ENCODE measurements at places on chromosomes 1 and 21.

- DNase-seq, result no peak
Measured at GRCh38 chr1:28456078-28456477, 49.8 kb upstream of the RCC1 start.

GRCh38 chr1:214838351-214838750 is 235.4 kb downstream of the CENPF start:
- DNase-seq, result no peak

DNA sequence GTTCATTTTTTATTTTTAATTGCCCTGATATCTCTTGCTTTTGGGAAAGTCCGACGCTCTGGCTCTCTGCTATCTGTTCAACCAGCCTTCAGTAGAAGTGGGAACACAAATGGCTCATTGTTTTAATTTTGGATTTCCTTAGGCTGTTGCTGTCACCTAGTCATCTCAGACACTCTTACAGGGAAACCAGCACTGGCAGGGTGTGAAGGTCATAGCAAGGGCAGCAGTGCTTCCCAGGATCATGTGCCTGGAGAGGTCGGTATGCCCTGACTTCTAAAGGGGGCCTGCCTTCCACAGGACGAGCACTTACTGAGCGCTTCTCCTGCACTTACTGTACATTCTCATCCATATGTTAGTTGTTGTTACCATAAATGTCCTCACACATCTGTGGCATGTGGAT is 224.2 kb downstream of the DISC1 start:
- DNase-seq, result no peak

- no peak for DNase-seq
Measured at GRCh38 chr1:15007368-15007767, 146.2 kb upstream of the TMEM51 start.

GRCh38 chr1:119250299-119250698 is 109.8 kb upstream of the WARS2 start:
- DNase-seq, result no peak

DNA sequence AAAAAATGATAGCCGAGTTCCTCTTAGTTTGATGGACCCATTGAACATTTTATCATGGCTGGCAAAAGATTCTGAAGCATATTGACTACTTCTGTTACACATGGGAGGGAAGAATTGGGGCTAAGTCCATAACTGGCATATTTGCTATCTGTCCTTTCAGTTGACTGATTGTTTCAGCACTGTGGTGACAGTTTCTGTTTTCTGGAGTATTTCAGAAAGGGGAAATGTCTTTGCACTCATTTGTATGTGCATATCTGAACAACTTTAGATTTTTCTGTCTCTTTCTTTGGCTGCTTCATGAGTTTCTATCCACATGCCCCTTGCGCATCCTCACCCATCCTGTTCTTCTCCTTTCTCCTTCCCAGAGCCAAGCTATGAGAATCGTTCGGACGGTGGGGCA is 33.2 kb downstream of the SPATA46 start:
- DNase-seq, result no peak

GRCh38 chr1:109933856-109934711 is 23.4 kb downstream of the CSF1 start:
- peak; percentile 59 for DNase-seq

GRCh38 chr1:94068999-94069918 is 51.7 kb downstream of the ABCA4 start:
- no peak for DNase-seq

- DNase-seq, result no peak
Measured at GRCh38 chr1:43887748-43888147, 45.9 kb upstream of the ARTN start.

GRCh38 chr1:233144434-233144833 is 151.1 kb downstream of the PCNX2 start:
- no peak for DNase-seq

GRCh38 chr21:46069166-46069565 is 28.7 kb upstream of the COL6A2 start:
- DNase-seq, result no peak

DNA sequence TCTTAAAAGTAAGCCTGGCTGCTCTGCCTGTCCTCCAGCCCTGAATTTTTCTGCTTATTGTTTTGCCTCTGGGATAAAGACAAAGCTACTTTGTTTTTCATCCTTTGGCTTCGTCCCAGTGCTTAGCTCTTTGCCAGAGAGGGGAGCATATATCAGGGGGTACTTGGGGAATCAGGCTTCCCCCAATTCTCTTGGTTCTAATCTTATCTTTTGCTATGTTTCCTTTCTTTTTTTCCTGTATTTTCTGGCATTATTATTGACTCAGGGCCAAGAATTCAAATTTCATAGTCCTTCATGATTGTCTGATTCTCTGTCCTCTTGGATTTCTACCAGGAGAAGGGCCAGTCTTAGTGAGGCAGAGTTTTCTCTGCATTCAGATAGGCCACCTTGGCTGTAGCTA is 51.2 kb downstream of the GIPC2 start:
- DNase-seq, result no peak

- DNase-seq, result no peak
Measured at GRCh38 chr21:25507522-25507921, 99.8 kb downstream of the MRPL39 start.

- DNase-seq, result no peak
Measured at GRCh38 chr1:116769104-116769452, 14.8 kb downstream of the CD2 start.

DNA sequence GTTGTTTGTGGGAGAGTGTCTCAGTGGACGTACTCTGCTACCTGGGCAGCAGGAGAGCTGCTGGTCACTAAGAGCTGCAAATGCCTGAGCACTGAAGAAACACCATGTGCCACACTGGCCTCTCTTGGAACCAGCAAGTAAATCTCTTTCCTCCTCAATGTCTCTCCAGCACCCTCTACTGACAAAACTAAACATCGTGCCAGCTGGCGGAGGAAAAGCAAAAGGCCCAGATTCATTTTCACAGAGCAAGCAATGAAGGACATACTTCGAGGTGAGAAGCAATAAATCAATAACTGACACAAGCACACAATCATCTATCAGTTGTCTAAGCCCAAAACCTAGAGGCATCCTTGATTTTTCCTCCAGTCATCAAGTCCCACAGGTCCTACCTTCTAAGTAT is 78.1 kb downstream of the RERE start:
- DNase-seq, result no peak

DNA sequence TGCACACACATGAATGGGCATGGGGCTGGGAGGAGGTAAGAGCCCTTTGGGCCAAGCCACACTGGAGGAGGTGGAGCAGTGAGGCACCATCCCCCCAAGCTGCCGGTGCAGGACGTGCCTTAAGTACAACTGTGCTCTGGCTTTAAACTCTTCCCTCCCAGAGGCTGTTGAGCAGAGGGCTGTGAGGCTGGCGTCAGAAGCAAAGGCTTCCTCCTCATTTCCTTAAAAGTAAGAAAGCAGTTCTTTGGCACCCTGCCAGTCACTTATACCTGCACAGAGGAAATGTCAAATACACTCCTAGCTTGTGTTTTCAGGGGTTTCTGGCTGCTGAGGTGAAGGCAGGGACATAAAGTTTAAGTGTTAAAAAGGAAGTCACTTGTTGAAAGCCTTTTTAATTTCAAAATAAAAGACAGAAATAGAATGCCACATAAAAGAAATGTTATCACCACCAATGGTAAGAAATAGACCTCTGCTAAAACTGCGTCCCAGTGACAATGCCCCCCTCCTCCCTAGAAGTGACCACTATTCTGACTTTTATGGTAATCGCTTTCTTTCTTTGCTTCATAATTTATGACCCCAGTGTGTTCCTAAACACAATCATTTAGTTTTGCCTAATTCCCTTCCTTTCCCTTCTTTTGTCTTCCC is 33.0 kb downstream of the LAMC2 start:
- peak; percentile 45 for DNase-seq

- DNase-seq, result peak; percentile 79
Measured at GRCh38 chr1:202807926-202808757, at the start of gene KDM5B. TSS of gene KDM5B (minus strand) at chr1:202808421. CDS start at chr1:202808305, 116 bp downstream.

DNA sequence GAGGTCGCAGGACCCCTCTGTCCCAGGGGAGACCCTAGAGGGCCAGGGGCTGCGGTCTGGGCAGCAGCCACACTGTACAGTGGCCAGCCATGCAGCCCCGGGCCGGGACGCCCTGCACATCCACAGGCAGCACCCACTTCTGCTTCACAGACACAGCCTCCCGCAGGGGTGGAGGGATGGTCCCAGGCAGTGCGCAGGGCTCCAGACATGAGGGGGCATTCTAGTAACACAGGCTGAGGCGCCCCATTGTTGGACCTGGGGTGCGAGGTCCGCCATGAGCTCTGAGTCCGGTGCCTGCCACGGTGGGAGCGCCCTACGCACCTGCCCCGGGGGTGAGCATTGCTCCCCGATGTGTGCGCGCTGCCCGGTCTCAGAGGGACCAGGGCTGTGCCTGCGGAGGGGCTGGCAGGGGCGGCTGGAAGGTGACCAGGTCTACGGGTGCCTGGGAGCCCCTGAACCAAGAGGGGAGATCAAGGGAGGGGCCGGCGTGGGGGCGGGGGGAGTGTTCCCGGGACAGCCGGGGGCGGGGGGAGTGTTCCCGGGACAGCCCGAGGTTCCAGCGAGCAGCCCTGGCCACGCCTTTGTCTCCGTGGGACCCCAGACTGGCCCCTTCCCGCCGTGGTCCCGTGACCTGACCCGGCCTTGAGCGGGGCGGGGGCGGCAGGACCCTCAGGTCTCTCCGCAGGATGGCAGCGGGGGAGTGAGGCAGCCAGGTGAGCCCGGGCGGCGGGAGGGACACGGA is 4.5 kb downstream of the MMEL1 start:
- DNase-seq, result no peak

- no peak for DNase-seq
Measured at GRCh38 chr1:12472798-12473551, 145.0 kb downstream of the DHRS3 start.

- DNase-seq, result no peak
Measured at GRCh38 chr1:212098310-212098709, 62.8 kb downstream of the DTL start.

GRCh38 chr1:40831001-40831732 is 31.0 kb downstream of the CITED4 start:
- DNase-seq, result no peak

- no peak for DNase-seq
Measured at GRCh38 chr1:77412069-77412819, 130.4 kb downstream of the AK5 start.

- no peak for DNase-seq
Measured at GRCh38 chr1:212928323-212929291, 21.7 kb upstream of the VASH2 start.

DNA sequence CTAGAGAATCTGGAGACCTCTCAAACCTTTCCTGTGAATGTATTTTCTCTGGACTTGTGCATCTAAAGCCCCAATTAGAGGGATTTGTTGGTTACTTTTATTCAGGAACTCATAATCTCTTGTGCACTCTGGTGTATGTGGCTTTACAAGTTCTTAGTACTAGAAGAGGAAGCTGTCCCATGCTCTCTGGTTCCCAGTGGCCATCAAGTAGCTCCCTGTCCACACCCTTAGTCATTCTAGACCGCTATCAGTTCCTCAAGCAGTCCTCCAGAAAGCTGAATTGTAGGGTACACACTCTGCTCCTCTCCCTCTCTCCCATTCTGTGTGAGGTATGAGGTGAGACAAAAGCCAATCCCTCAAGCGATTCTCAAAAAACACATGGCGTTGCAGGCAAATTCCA is 470.3 kb downstream of the PTPRC start:
- DNase-seq, result no peak

DNA sequence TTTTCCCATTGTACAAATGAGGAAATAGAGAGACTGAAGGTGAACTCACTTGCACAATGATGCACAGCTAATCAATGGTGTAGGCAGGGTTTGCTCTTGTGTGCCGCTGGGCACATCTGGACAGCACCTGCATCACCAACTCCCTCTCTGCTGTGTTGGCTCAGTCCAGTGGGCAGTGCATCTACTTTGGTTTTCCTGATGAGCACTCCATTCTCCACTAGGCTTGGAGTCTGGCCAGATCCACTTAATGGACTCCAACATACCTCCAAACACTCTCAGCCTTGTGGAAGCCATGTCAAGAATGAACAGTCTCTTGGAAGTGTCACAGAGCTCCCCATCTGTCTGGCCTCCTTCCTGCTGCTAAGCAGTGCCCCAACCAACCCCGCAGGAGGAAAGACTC is 152.2 kb downstream of the HIVEP3 start:
- no peak for DNase-seq

- no peak for DNase-seq
Measured at GRCh38 chr1:18637511-18637960, 6.9 kb downstream of the PAX7 start.

- no peak for DNase-seq
Measured at GRCh38 chr1:235639226-235640205, 10.1 kb downstream of the GNG4 start.

- no peak for DNase-seq
Measured at GRCh38 chr1:167237000-167237399, 16.3 kb downstream of the POU2F1 start.

DNA sequence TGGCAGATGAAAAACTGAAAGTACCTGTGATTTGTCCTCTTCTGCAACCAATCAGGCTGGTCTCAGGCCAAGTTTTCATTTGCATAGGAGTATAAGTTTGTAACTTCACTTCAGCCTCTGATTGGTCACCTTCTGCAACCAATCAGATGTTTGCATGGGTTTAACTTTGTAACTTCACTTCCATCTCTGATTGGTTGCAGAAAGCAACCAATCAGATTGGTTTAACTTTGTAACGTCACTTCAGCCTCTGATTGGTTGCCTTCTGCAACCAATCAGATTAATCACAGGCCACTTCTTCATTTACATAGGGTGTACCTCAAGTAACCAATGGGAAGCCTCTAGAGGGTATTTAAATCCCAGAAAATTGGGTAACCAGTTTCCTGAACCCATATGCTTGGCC is 18.9 kb upstream of the TUT4 start:
- DNase-seq, result no peak

- no peak for DNase-seq
Measured at GRCh38 chr1:119294199-119294598, 74.4 kb upstream of the HAO2 start.

- no peak for DNase-seq
Measured at GRCh38 chr1:165699577-165699976, 1.2 kb upstream of the ALDH9A1 start.

- no peak for DNase-seq
Measured at GRCh38 chr1:166673722-166674121, 165.6 kb upstream of the POGK start.

GRCh38 chr21:43361493-43362296 is 65.2 kb downstream of the SIK1 start:
- peak; percentile 76 for DNase-seq

GRCh38 chr1:173445164-173445563 is 32.0 kb upstream of the PRDX6 start:
- DNase-seq, result no peak

GRCh38 chr1:88680911-88681622 is 3.0 kb upstream of the PKN2 start:
- no peak for DNase-seq

GRCh38 chr1:164423136-164423535 is 135.8 kb upstream of the PBX1 start:
- no peak for DNase-seq

DNA sequence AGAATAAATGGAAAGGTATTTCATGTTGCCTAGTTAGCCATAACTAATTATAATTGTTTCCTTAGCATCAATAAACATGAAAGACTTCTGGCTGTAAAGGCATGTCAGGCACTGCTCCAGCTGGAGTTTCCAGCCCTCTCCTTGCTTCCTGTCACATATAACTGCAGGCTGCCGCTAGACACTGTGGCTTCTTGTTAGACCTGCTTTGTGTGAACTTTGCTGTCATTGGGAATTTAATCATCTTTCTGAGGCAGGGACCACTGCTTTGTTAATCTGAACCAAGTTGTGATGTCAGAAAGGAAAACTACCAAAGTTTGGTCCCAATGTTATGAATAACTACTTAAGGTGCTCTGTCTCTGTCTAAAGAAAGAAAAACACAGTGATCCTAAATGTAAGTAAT is 90.3 kb upstream of the DUSP10 start:
- no peak for DNase-seq

GRCh38 chr1:210464519-210465039 is 135.9 kb downstream of the HHAT start:
- DNase-seq, result no peak
